ENCODE measurements at places on chromosomes 7 and 10.

- DNase-seq, result no peak
Measured at GRCh38 chr7:6416516-6417145, 31.1 kb downstream of the DAGLB start.

DNA sequence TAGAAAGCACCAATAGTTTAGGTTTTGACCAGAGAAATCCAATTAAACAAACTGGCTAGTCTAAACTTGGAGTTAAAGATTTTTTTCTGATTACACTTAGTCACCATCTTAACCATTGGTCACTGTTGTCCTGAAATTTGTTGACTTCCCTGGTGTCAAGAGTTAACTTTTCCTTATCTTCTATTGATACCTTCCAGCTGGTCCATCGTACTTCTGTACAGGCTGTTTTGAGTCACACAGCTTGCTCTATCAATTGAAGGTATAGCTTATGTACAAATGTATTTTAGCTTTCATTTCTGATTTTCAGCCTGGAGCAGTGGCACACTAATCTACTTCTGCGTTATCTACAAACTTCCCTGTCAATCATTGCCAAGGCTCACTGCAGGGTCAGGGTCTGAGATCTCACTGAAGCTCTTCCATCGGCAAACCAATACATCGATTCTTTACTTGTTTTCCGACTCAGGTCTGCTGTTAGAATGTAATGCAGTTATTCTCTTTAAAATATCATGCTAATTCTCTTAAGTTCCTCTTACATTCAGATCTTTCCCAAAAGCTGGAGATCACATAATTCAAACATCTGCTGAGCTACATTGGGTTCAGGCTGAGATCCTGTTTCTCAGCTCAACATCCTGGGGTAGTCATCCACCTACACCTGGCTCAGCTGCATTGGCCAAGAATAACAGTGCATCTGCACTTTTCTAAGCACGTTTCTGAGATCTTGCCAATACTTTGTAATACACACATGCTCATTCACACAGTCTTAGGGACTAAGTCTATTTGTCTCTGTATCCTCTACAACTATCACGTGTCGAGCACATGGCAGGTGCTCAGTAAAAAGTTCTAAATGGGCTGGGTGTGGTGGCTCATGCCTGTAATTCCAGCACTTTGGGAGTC is 11.3 kb downstream of the MRPS33 start:
- DNase-seq, result no peak

- DNase-seq, result no peak
Measured at GRCh38 chr10:103202319-103202718, 9.2 kb upstream of the NT5C2 start.

- no peak for DNase-seq
Measured at GRCh38 chr10:50653142-50653541, 29.4 kb upstream of the SGMS1 start.

- DNase-seq, result no peak
Measured at GRCh38 chr7:132655131-132655727, 79.0 kb upstream of the PLXNA4 start.

GRCh38 chr7:37112876-37113275 is 335.8 kb downstream of the ELMO1 start:
- no peak for DNase-seq

GRCh38 chr7:67764289-67764688 is 767.7 kb downstream of the TYW1 start:
- no peak for DNase-seq

GRCh38 chr7:152035817-152036216 is 10.3 kb downstream of the GALNT11 start:
- no peak for DNase-seq

DNA sequence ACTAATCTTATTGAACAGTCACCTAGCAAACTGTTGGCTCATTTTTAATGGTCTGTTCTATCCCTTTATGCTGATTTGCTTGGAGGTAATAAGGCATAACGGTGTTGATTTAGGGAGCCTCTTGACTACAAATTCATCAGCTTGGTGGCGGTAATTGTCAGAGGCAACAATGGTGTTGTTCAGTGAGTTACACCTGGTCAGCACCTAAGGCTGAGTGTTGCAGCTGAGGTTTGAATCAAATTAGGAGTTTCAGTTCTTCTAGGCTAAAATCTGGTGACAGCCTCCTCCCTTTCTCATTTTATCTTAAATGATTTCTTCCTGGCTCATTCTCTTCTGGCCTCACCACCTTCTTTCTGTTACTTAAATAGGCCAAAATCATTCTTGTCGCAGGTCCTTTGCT is 42.3 kb upstream of the SP8 start:
- peak; percentile 18 for DNase-seq

GRCh38 chr10:76675561-76675950 is 962.1 kb downstream of the KCNMA1 start:
- DNase-seq, result no peak

DNA sequence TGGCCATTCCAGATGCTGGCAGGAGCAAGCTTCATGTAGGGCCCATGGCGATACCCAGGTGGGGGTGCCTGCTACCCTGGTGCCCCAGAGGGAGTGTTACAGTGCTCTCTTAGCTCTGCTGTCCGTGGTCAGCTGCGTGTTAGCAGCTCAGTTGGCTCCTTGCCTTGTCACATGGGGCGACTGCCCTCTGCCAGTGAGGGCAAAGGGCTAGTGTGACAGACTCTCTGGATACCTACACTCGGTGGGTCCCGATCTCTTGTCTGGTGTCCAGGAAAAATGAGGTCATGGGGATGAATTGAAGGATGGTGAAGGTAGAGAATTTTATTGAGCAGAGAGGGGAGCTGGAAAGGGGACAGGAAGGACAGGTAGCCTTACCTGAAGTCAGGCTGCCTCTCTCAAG is 152.2 kb downstream of the CYP26A1 start:
- no peak for DNase-seq

DNA sequence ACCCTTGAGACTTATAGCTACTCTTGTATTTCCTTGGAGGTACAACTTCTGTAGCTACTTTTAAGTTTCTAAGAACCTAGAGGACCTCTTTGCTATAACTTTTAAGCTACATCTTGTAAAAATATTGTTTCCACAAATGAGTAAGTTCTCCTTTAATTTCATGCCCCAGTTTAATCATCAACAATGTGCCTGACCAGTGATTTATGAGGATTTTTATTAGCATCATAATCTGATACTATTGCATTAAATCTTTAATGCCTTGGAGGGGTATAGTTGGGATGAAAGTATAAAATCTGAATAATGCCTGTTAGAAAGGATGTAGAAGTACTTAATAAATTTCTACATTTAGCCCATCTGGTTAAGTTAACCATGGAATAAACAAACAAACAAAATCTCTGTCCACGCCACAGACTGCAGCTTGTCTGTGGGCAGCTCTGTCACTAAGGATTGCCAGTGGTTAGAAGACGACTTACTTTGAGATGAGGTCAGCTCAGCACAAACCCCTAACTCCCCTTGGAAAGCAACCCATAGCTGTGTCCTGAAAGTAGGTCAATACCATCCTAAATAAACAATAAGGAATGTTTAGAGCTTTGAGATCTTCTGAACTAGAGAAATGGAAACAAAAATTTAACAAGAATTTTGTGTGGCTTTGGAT is 18.3 kb downstream of the UBE2D1 start:
- no peak for DNase-seq

DNA sequence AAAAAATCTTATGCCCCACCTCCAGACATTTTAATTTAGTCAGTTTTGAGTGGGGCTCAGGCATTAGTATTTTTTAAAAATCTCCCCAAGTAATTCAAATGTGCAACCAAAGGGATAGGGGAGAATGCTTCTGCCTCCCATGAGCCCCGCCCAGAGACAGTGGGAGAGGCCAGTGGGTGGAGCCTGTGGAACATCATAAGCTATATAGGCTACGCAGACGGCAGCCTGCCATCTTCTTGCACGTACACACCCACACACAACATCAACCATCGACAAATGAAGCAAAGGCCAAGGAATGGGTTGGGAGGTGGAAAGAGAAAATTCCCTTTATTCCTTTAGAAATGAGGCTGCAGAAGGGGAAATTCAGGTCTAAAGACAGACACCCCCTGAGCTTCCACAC is 25.2 kb downstream of the CREB3L2 start:
- no peak for DNase-seq

GRCh38 chr7:126689037-126689436 is 563.7 kb downstream of the GRM8 start:
- DNase-seq, result no peak

- no peak for DNase-seq
Measured at GRCh38 chr10:88467835-88468485, 115.2 kb downstream of the RNLS start.

- no peak for DNase-seq
Measured at GRCh38 chr7:46955531-46955930, 626.4 kb downstream of the TNS3 start.

DNA sequence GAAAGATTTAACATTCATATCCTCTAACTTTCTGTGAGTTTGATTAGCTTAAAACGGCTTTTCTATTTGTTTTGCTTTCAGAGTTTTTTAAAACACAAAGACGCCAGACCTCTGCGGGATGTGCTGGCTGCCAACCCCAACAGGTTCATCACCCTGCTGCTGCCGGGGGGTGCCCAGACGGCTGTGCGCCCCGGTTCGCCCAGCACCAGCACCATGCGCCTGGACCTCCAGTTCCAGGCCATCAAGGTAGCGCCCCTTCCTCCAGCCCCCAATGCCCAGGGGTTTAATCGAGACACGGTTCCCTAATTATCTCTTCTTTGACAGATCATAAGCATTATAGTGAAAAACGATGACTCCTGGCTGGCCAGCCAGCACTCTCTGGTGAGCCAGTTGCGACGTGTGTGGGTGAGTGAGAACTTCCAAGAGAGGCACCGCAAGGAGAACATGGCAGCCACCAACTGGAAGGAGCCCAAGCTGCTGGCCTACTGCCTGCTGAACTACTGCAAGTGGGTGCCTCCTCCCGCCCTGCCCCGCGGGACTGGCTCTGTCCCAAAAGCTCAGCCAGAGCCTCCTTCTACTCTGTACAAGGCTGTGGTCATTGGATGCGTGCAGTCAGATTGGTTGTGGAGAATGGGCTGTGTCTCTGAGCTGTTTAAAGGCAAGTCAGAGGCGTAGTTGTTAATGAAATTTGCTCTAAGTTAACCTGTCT is 71.2 kb downstream of the TRRAP start:
- no peak for DNase-seq

DNA sequence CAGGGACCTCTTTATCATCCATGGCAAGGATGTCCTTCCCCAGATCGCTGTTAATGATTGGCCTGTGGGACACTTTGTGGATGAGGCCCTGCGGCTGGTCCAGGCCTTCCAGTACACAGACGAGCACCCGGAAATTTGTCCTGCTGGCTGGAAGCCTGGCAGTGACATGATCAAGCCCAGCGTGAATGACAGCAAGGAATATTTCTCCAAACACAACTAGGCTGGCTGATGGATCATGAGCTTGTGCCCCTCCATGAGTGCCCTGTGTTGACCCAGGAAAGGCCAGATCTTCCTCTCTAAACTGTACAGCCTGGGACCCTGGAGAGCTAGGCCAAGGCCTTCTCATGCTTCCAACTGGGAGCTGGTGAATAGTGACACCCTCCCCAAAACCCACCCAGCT is 124.1 kb downstream of the CUL2 start:
- no peak for DNase-seq

- DNase-seq, result no peak
Measured at GRCh38 chr10:102610441-102610887, 33.8 kb upstream of the TRIM8 start.

- DNase-seq, result no peak
Measured at GRCh38 chr10:2893158-2893845, 174.0 kb upstream of the PFKP start.

DNA sequence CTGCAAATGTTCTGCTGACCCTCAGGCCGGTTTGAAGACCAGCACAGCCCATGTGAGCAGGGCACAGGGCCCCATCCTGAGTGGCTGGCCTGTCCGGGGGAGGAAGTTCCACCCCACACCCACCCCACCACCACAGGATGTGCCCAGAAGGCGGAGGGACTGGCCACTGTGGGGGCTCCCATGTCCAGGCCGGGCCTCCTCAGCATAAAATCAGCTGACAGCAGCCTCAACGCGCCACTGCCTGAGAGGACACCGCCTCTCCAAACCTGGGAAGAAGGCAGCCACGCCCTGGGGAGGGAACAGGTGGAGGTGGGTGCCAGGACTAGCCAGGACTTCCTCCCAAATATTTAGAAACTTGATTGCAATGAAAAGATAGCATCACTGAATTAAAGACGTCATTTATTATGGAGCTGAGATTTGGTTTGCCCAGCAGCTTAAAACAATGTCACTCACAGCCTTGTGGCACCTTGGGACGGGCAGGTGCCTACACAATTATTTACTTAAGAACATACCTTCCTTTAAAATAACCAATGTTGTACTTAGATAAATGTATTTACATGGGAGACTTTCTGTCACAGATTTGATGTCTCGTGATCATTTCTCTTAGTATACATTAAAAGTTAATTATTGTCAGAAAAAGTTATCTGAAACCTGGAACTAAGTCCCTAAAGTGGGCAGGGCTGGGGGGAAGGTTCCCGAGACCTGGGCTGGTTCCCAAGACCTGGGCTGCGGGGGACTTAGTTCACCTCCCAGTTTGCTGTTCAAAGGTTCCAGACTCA is 27.3 kb upstream of the FAM20C start:
- no peak for DNase-seq

GRCh38 chr10:98168147-98168546 is 33.7 kb downstream of the R3HCC1L start:
- DNase-seq, result no peak

DNA sequence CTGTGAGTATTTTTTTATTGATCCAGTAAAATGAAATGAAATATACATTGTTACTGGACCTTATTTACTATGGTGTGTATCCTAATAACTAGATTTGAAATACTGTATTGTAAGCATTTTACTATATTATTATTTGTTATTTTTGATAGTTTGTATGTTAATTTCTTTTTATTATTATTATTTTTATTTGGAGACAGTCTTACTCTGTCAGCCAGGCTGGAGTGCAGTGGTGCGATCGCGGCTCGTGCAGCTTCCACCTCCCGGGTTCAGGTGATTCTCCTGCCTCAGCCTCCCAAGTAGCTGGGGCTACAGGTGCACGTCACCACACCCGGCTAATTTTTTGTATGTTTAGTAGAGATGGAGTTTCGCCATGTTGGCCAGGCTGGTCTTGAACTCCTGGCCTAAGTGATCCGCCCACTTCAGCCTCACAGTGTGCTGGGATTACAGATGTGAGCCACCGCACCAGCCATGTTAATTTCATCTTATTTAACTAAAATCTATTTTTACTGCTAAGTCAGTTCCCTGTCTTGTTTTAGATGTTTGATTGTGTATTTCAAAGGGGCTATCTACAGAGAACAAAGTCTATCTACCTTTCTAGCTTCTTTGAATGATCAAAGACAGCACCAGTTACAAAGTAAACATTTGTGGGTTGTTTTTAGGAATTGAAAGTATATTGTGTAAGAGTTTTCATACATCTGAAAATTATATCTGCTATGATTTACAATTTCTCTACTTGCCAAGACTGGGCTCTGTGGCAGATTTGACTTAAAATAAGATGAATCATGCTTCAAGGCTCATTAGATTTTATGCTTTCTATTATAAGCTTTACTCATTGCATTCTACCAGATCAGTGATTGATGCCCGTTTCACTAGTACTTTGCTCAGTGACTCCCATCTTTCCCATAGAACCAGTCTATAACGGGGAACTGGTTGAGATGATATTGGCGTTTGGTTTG is 41.6 kb downstream of the CDC123 start:
- no peak for DNase-seq

GRCh38 chr10:114477285-114477684 is 73.0 kb upstream of the AFAP1L2 start:
- no peak for DNase-seq

GRCh38 chr10:71737001-71737833 is 17.6 kb upstream of the C10orf105 start:
- DNase-seq, result no peak

All from NCI-H2107 (cell line).